ENCODE measurements at places on chromosomes 11 and 22.

GRCh38 chr11:4863876-4864275, 14.9 kb upstream of the OR51S1 start:
- no peak for DNase-seq

DNA sequence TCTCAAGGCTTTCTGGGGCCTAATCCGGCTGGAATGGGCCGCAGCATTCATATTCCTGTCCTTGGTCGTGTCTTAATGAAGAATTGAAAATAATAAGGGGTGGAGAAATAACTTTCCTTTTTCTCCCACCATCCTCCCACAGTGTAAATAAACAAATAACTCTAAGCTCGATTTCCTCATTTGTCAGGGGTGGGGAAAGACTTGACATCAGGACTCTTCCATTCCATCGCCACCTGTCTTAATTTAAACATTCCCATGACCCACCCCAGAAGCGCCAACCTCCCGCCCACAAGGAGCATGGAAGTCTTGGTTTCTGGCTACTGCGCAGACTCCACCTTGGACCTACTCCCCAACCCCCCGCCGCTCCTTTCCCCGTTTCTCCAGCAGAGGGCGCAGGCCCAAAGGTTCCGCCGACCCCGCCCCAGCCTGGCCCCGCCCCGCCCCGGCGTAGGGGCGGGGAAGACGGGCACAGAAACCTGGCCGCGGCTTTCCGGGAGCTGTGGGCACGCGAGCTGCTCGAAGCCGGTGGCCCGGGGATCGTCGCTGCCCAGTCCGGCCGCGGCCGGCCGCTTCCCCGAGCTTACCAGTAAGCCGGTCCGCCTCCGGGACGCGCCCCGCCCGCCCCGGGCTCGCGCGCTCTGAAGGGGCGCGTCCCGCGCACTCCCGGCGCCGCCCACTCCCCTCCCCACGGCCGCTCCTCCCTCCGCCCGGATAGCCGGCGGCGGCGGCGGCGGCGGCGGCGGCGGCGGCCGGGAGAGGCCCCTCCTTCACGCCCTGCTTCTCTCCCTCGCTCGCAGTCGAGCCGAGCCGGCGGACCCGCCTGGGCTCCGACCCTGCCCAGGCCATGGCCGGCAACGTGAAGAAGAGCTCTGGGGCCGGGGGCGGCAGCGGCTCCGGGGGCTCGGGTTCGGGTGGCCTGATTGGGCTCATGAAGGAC, at the start of gene CBL:
CBL (plus strand) TSS at position 766 of the 937 bp plus-strand sequence; CDS start at position 845, 79 bp downstream.
- DNase-seq, result peak; percentile 87

DNA sequence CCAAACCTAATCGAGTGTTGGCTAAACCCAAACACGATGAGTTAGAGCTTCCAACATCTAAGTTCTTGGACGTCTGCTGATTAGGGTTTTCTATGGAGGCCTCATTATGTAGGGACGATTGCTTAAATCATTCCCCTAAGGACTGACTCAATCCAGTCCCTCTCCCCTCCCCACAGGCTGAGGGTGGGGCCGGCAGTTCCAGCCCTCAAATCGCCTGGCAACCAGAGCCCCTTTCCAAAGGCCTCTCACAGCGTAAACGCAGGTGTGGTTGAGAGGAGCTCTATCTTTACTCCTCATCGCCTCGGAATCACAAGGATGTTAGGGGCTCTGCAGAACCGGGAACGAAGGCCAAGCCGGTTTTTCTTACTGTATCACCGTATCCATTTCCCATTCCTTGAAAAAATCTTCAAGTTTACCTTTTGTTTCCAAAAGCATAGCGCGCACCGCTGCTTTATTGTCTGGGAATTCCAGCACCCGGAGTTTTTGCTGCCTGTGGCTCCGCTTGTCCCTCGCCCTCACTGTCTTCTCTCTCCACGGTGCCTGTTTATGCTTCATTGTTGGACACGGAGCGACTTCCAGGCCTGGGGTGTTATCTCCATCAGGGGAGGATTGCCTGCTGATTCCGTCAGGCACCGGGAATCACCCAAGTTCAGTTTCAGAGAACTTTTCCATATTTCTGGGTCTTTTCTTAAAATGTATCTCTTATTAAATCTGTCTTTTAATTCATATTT, 13.8 kb upstream of the IFITM3 start:
- no peak for DNase-seq

DNA sequence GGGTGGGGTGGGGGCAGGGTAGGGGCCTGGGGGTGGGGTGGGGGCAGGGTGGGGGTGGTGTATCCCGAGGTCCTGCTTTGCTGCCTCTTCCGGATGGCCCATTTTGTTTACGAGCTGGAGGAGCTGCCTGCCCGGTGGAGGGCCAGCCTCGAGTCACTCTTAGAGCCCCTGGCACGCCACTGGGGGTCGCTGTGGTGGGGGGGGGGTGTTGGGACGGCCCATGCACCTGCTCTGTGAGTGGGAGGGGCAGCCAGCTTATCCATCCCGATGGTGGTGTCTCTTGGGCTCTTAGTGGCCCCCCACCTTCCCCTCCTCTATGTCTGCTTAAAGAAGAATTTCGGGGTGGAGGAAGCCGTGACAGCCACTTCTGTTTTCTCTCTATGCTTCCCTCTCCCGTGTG, 24.6 kb downstream of the MRGPRD start:
- DNase-seq, result no peak

- DNase-seq, result peak; percentile 20
These were observed 61.5 kb upstream of the EED start for GRCh38 chr11:86182976-86183584.

GRCh38 chr11:130815097-130815802, 101.0 kb downstream of the SNX19 start:
- no peak for DNase-seq

DNA sequence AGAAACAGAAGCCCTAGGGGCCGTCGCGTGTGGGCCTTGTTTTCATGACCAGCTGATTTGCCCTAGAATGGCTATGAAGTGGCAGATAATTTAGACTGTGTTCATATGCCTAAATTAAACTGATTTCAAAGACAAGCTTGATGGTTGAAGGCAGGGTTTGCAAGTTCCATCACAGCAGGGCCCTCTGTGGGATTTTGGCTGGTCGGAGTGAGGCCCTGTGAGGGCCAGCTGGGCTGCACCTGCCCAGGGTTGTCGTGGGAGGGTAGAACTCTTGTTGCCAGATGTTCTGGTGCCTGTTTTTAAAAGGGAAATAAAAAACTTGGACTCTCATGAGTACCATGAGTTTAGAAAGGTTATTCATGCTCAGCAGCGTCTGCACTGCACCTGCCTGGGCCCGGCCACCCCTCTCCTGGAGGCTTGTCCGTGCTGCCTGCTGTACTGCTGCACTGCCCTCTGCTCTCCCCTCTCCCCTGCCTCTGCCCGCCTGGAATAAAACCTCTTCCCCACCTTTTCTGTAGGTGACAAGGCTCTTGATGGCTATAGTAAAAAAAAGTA, 44.1 kb downstream of the AP2A2 start:
- no peak for DNase-seq

- DNase-seq, result no peak
These were observed 156.5 kb downstream of the RRAS2 start for GRCh38 chr11:14202251-14203196.

GRCh38 chr11:32225571-32226285, 134.9 kb downstream of the RCN1 start:
- no peak for DNase-seq
